ENCODE measurements at places on chromosomes 6 and 20.

DNA sequence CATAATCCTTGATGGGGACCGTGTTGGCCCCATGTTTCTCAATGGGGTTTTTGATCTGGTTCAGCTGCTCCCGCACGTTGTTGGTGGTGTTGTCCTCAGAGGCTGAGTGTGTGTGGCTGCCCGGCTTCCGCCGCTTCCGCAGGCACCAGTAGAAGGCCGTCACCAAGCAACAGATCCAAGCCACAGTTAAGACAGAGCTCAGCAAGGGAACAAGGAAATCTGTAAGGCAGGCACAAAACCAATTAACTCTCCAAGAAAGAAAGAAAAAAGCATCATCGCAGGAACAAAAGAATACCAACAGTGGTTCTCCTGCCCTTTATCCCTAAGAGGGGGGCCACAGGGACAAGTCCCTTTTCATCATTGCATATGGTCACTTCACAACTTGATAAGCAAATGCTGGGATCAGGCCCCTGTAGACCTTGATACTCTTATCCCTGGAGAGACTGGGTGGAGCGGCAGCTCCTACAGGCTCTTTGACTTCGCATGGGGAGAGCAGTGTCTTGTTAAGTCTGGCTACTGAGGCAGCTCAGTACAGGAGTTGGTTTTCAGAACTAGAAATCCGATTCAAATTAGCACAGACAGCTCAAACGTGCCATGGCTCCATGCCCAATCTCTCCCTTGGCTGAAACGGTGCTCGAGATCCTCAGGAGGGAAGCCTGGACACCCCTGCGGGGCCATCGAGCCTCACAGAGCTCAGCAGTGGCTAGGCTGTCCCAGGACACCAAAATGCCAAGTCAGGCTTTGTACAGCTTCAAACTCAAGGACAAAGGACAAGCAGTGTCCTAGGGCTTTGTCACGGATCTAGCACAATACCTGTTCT is 33.9 kb downstream of the JAG1 start:
- H3K27ac ChIP-seq, result peak overlapping the region; percentile 99
- peaks cover 57% of the 10 kb centered on the region for H3K36me3 ChIP-seq
- H3K4me1 ChIP-seq, result peaks cover 64% of the 10 kb centered on the region
- H3K27me3 ChIP-seq, result no peaks in the 10 kb centered on the region

DNA sequence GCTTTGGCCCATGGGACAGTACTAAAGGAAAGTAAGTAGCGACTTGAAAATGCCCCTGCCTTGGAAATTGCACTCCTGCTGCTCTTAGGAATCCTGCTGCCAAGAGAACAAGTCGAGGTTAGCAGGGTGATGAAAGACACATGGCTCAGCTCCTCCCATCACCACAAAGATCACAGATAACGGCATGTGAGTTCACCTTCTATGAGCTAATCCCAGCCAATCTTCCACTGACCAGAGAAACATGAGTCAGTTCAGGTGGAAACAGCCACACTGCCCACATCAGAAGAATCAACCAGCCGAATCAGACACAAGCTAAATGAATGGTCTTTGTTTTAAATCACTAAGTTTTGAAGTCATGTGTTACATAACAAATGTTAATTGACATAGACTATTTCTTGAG is 106.3 kb downstream of the PRKN start:
- H3K27me3 ChIP-seq, result no peaks in the 10 kb centered on the region
- no peaks in the 10 kb centered on the region for H3K4me1 ChIP-seq
- no peak for DNase-seq
- no peak overlapping the region for H3K27ac ChIP-seq
- no peaks in the 10 kb centered on the region for H3K36me3 ChIP-seq
- no peak overlapping the region for H3K4me3 ChIP-seq

DNA sequence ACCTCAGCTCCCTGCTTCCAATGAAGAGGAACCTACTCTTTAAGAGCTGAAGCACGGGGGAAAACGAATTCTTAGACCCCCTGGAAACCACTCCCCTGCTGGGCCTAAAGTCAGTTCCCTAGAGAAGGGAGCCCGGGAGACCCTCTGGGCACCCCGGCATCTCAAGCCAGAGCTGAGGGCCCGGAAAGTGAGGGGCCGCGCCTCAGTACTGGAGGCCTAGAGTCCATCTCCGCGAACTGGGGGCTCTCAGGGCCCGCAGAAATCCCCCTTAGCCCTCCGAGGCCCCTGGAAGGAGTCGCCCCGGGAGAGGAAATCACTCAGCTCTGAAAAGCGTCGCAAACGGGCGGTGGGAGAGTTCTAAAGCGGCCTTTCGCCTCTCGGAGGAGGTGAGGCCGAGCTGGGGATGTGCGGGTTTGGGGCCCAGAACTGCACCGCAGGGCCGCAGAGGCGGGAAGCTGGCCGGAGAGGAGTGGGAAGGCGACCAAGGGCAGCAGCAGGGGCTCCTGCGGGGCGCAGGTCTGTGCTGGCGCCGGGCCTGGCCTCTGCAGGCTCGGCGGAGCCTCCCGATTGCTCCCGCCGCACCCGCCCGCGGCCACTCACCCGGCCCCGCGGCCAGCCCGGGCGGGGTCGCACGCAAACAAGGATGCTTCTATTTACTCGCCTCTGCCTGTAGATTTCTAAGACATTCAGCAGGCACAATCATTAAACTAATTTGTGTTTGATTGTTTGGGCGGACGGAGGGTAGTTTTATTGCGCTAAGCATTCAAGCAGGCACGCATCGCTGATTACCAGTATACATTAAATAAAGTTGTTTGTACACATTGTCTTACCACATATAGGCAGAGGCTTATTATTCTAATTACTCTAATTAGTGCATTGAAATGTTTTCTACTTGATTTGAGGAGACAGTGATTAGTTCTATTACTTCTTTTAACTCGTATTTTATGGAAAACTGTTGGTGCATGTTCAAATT is 9.2 kb downstream of the POU3F2 start:
- H3K27ac ChIP-seq, result no peak overlapping the region
- no peak overlapping the region for H3K4me3 ChIP-seq
- H3K36me3 ChIP-seq, result no peaks in the 10 kb centered on the region
- no peak for DNase-seq
- H3K4me1 ChIP-seq, result peaks cover 21% of the 10 kb centered on the region
- H3K27me3 ChIP-seq, result peaks cover 97% of the 10 kb centered on the region

GRCh38 chr20:55099251-55099650 is 623.9 kb downstream of the DOK5 start:
- no peak overlapping the region for H3K27ac ChIP-seq
- no peaks in the 10 kb centered on the region for H3K4me1 ChIP-seq
- DNase-seq, result no peak
- no peak overlapping the region for H3K4me3 ChIP-seq
- no peaks in the 10 kb centered on the region for H3K36me3 ChIP-seq

DNA sequence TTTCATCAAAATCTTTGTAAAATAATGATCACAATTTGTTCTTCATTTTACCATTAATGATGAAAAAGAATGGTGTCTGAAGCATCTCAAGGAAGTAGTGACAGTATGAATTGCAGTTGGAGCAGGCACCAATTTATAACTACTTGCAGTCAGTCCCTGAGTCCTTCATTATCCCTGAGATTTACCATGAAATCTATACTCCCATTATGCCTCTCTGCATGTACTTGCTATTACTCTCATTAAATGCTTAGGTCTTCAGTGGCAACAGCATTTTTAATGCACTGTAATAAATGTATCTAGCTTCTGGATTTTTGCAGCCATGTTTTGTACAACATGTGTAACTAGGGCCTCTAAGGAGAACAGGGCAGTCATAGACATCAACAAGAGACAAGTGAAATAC is 708.8 kb downstream of the EYS start:
- H3K36me3 ChIP-seq, result no peaks in the 10 kb centered on the region
- H3K4me1 ChIP-seq, result no peaks in the 10 kb centered on the region
- H3K27ac ChIP-seq, result no peak overlapping the region
- H3K27me3 ChIP-seq, result no peaks in the 10 kb centered on the region
- no peak for DNase-seq
- H3K4me3 ChIP-seq, result no peak overlapping the region

DNA sequence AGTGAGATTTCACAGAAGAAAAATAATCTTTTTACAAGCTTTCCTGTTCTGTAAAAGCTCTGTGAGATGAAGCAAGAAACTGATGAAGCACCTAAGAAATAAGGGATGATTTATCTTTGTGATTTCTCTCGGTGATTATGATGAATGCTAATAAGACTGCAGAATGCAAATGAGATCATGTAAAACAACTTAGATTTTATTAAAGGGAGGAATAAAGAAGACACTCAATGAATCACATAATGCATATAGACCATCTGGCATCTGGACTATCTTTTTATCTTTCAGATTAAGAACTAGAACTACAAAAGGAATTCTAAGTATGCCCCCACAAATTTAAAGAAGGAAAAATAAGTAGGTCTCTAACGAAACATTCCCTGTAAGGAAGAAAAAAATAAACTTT is 361.5 kb upstream of the OPRM1 start:
- no peaks in the 10 kb centered on the region for H3K27me3 ChIP-seq
- H3K4me1 ChIP-seq, result no peaks in the 10 kb centered on the region
- no peak overlapping the region for H3K27ac ChIP-seq
- H3K36me3 ChIP-seq, result no peaks in the 10 kb centered on the region
- no peak overlapping the region for H3K4me3 ChIP-seq
- no peak for DNase-seq

DNA sequence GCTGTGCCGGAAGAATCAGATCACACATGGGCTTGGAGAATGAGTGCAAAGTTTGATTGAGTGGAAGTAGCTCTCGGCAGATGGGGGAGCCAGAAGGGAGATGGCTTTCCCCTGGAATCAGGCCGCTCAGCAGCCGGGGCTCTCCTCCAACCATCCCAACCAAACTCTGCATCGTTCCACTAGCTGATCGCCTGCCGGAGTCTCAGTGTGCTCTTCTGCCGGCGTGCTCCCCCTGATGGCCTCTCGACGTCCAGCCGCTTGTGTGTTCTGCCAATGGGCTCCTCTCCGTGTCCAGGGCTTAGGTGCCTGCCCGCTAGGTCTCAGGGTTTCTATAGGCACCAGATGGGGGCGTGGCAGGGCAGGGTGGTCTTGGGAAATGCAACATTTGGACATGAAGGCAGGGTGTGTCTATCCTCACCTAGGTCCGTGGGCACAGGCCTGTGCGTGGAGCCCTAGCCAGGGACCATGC is 4.9 kb upstream of the BIRC7 start:
- H3K36me3 ChIP-seq, result no peaks in the 10 kb centered on the region
- no peak for DNase-seq
- H3K4me1 ChIP-seq, result peaks cover 2% of the 10 kb centered on the region

- H3K4me3 ChIP-seq, result no peak overlapping the region
- H3K36me3 ChIP-seq, result no peaks in the 10 kb centered on the region
- peaks cover 41% of the 10 kb centered on the region for H3K4me1 ChIP-seq
- H3K27ac ChIP-seq, result no peak overlapping the region
- no peak for DNase-seq
Observed at GRCh38 chr6:36384095-36384494, 3.4 kb downstream of the ETV7 start.

GRCh38 chr6:122871079-122871478 is 82.0 kb downstream of the SMPDL3A start:
- no peaks in the 10 kb centered on the region for H3K4me1 ChIP-seq
- H3K36me3 ChIP-seq, result no peaks in the 10 kb centered on the region
- H3K27ac ChIP-seq, result no peak overlapping the region
- H3K27me3 ChIP-seq, result no peaks in the 10 kb centered on the region
- DNase-seq, result no peak
- no peak overlapping the region for H3K4me3 ChIP-seq

DNA sequence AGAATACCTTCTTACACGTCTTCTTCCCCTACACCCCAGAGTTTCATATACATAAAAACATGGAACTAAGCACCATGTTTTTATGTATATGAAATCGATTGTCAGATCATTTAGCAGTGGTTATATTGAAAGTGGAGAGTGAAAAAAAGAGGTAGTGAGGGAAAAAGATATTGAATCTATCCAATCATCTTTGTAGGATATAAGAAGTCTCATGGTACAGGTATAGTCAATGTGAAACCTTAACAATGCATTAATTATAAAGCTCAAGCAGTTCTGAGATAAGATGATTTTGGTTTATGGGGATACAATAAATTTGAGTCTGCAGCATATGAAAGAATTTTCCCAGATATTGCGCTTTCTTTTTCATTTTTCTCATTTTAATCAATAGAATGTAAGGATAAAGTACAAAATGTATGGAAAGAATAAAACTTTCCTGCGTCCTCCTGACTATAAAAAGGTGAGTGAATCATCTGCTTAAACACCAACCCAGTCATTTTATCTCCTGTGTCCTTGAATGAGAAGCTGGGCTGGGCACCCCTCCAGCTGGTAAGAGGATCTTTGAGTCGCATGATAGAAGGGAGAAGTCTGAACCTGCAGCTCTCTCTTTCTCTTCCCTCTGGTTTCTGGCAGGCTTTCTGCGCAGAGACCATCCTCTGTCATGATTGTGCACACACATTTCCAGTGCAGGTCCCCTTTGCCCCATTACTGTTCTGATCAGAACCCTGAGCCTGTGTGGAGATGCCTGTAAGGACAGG is 28.1 kb upstream of the AKIRIN2 start:
- no peak overlapping the region for H3K4me3 ChIP-seq
- DNase-seq, result peak; percentile 68
- H3K27ac ChIP-seq, result no peak overlapping the region

DNA sequence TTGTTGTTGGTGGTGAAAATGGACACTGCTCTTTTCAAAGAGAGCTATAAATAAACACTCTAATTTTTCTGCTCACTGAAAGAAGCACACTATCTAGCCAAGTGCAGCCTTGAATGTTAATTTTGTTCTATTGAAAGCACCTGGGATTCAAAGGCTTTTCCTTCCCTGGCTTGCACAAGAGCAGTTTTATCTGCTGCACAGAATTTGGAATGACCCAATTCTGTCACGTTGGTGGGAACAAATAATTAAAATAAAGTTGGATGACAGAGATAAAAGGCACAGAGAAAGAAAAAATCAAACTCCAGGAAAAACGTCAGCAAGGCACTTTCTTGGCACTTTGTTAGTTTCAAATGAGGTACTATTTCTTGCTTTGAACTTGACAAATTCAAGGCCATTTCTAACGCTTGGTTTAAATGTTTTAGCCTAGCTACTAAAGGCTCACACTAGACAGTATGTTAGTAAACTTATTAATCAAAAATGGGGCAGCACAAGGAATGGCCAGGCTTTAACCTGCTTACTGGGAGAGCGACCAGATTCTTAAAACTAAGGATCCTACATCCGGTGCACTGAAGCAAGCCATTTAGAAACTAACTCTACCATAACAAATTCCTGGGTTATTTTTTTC is 145.5 kb upstream of the ARG1 start:
- H3K27me3 ChIP-seq, result no peaks in the 10 kb centered on the region
- H3K4me3 ChIP-seq, result no peak overlapping the region
- DNase-seq, result no peak
- H3K36me3 ChIP-seq, result no peaks in the 10 kb centered on the region
- H3K27ac ChIP-seq, result no peak overlapping the region
- no peaks in the 10 kb centered on the region for H3K4me1 ChIP-seq
